ENCODE measurements at places on chromosomes 2 and 18. TPM values are rescaled to one million over a fixed set of nuclear protein-coding genes. Genes with fewer than 3 reads are reported as not detected.

Gene LOXL3
- 110 TPM for total RNA-seq

Gene NYAP2
- total RNA-seq, result not detected

Gene COX7A2L
- total RNA-seq, result 158 TPM

Gene DAPL1
- total RNA-seq, result not detected

All from smooth muscle cell of the pulmonary artery (primary cell).